Fibroblast of skin of abdomen (primary cell): ENCODE measurements at places on chromosomes 1 and 21.

- no peak for DNase-seq
Observed at GRCh38 chr1:16244650-16245285, 7.8 kb upstream of the CPLANE2 start.

DNA sequence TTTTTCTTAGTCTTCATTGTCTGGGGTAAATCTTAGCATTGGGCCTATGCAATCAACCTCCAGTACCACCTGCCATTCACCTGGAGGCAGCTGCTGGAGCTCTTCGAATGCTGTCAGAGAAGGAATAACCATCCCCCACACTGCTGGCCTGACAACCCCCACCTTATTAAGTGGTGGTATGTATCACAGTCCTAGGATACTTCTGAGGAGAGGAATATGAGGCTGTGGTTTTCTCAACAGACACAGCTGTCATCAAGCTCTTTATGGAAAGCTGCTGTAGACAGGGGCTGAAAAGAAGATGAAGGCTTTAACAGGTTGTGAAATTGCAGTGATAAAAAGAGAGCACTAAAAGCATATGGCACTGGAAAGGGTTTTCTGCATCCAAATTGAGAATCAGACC, 61.7 kb downstream of the TSEN15 start:
- peak; percentile 81 for DNase-seq

DNA sequence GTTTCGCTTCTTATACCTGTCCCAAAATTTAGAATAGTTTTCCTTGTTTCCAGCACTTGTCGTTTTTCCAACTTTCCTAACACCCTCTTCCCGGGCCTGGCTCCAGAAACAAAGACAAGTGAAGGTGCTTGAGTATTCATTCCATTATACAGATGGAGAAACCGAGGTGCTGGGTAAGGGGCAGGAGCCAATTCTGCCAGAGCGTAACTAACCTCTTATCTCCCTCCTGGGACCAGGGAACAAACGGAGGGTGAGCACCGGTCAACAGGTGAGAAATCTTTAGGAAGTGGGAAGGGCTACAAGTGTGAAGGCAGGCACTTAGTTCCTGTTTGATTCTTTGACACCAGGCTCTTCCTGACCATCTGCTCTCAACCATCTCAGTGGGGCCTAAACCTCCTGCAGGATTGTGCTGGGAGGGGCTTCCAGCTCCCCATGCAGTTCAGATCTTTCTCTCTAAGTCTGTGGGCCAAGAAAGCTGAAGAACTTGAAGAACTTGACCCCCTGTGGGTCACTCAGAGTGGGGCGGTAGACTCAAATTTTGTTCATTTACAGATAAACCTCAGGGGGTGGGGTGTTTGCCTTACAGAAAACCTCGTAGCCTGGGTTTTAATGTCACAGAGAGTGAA, 8.7 kb downstream of the PLXNA2 start:
- no peak for DNase-seq

GRCh38 chr1:37561133-37562132, 4.7 kb downstream of the DNALI1 start:
- peak; percentile 46 for DNase-seq

DNA sequence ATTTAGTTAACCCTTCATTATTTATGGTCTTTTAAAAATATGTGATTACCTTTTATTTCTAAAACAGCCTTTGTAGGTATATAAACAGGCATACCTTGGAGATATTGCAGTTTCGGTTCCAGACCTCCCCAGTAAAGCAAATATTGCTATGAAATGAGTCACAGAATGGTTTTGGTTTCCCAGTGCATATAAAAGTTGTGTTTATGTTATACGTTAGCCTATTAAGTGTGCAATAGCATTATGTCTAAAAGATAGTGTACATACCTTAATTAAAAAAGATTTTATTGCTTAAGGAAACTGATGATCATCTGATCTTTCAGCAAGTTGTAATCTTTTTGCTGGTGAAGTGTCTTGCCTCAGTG, 44.1 kb downstream of the XCL2 start:
- no peak for DNase-seq

- no peak for DNase-seq
Observed at GRCh38 chr1:61181067-61182038, 99.0 kb downstream of the NFIA start.

DNA sequence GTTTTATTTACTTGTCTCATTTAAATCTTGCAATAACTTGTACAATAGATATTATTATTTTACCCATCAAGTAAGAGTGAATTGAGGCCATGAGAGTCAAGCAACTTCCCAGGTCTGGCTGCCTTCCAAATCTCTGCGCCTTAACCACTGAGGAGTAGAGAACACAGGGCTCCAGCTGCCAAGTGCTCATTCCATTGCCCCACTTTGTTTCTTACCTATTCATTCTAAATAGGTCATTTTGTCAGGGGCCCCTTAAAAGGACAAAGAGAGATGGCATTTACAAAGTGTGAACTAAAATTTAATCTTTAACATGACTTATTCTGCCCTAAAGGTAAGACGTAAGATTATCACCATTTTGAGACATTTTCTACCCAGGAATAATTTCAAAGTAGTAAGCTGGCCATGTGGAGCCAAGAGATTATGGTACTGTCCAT, 3.5 kb downstream of the PPP1R15B start:
- peak; percentile 77 for DNase-seq

DNA sequence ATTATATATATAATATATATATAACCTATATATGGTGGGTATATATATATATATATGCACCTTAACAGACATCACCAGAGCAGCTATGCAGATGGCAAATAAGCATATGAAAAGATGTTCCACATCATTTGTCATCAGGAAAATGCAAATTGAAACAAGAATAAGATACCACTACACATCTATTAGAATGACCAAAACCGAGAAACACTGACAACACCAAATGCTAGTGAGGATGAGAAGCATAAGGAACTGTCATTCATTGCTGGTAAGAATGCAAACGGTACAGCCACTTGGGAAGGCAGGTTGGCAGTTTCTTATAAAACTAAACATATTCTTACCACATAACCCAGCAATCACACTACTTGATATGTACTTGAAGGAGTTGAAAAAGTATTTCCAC, 219.8 kb upstream of the PRMT6 start:
- DNase-seq: no peak

GRCh38 chr1:35544976-35545375, 12.2 kb downstream of the KIAA0319L start:
- peak; percentile 51 for DNase-seq

GRCh38 chr21:37079211-37079824, 6.3 kb downstream of the TTC3 start:
- DNase-seq: no peak

- peak; percentile 85 for DNase-seq
Observed at GRCh38 chr1:172109359-172109758, 268.1 kb downstream of the DNM3 start.

DNA sequence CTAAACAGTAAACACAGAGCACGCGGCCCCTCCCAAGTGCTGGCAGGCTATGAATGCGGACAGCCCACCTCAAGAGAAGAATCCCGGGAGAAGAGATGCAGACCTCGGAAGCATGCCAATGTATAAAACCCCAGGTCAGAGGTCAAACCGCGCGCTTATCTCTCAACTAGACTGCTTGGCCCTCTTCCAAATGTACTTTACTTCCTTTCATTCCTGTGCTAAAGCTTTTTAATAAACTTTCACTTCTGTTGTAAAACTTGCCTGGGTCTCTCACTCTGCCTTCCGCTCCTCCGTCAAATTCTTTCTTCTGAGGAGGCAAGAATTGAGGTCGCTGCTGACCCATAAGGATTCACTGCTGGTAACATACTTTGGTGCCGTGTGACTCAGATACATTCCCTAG, 216.0 kb downstream of the S1PR1 start:
- DNase-seq: no peak

- peak; percentile 29 for DNase-seq
Observed at GRCh38 chr1:223244366-223245103, 101.5 kb upstream of the TLR5 start.

DNA sequence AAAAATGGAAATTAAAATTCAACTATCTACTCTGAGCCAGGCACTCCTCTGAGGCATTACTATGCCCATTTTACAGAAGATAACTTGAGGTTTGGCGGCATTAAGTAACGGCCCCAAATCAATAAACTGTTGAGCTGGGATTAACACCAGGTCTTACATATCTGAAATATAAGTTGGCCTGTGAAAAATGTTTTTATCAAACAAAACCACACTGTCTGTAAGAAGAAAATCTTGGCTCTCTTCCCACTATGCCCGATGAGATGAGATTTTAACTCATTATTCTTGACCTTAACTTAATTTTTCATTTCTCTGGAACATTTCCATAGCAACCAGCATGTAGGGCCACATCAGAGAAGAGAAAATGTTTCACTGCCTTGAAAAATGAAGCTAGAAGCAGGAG, 21.8 kb downstream of the RC3H1 start:
- peak; percentile 31 for DNase-seq

DNA sequence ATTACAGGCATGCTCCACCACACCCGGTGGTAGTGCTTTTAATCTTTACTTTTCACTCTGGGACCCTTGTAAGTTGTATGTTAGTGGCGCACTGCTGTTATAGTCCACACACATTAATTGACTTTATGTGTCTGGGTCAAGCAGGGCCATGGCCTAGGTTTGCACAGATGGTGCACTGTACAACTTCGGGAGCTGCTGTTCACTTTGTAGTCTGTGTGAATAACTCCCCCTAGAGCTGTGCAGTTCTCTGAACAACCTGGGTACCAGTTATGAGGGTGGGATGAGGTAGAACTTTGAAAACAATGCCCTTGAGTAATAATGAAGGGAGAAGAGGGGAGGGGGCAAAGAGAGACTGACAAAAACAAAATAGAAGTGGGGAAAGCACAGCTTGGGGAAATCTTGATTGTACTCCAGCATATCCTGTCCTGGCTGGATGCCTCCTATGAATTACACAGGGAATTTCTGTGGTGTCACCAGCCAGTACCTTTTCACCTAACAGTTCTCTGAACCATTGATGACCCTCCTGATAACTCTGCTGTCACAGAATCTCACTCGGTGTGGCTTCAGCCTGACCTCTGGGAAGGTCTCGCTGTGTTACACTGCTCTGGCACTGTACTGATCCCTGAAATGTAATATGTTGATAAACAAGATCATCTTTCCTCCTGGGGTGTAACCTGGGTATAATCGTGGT, 2.2 kb downstream of the PTGFRN start:
- DNase-seq: no peak

GRCh38 chr1:232662910-232663309, 33.0 kb upstream of the SIPA1L2 start:
- no peak for DNase-seq

DNA sequence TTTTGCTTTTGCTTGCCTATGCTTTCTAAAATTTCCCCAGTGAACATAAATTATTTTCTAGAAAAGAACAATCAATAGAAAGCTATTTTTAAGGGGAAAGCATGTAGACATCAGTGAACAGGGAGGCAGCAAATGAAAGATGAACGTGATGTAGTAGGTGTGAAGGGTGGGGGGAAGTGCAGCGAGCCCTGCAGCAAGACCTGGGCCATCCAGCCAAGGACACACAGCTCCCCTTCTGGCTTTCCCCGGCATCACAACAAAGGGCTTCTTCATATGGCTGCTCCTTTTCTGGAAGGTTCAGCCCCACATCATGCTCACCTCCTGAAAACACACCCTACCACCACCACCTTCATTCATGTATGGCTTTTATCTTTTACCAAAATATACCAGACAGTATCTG, 109.2 kb upstream of the ETS2 start:
- no peak for DNase-seq

DNA sequence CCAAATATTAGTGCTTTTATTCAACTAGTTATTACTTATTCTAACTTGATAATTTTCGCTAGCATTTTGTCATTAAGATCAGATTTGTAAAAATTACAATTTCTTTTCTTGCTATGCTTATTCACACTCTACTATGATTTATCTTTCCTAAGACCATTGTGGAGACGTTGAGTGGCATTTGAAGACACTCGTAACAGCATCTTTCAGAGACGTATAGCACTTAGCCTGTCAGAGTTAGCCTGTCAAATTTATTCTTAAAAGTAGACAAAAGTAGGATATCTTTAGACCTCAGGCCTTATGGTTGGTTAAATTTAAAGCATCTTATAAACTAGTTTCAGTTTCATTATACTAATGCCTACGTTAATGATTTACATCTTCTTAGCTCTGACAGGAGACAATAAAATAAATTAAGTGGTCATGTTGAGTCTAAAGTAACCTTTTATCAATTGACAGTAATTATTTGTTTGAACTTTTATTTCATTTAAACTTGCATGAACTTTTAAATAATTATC, 1410.1 kb downstream of the MRPL39 start:
- DNase-seq: no peak
